ENCODE measurements at places on chromosomes 7 and 10.
A peak's percentile ranks its signal among the peaks of the same experiment; 100 is the strongest.

DNA sequence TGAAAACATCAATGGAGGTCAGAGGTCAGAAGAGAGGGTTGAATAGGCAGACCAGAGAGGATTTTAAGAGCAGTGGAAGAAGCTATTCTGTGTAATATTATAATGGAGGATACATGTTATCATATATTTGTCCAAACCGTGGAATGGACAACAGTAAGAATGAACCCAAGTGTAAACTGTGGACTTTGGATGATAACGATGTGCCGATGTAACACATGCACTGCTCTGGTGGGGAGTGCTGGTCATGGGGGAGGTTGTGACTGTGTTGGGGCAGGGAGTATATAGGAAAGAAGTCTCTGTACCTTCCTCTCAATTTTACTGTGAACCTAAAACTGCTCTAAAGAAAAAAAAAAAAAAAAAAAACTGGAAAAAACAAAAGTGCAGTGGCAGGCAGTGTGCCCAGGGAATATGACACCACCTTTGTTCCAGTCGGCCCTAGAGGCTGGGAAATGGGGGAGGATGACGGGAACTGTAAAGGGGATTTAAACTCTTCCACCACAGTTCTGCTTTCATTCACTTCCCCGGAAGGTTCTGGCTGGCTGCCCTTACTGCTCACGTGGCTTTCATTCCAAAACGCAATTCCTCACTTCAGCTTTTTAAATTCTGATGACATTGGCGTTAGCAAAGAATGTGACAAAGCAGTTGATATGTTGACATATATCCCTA is 113.7 kb upstream of the ANKRD1 start:
- no peak for DNase-seq

- DNase-seq, result no peak
These were observed 26.2 kb downstream of the HIBADH start for GRCh38 chr7:27636326-27637006.

DNA sequence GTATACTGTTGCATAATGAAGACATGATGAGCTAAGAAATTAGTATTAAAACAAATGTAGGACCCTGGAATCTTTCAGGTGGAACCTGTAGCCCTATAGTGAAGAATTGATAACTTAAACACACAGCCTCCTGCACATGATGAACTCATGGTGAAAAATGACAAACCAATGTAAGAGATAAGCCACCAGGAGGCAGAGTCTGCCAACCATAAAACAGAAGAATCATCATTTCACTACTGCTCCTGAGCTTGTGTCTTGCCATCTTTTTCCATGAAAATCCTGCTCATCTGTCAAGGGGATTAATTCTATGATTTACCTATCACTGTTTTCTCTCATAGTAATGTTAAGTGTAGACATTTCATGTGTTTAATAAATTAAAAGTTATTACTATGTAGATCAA is 363.9 kb downstream of the MALRD1 start:
- DNase-seq, result no peak

GRCh38 chr7:106947244-106947728 is 82.2 kb downstream of the PIK3CG start:
- DNase-seq, result no peak

DNA sequence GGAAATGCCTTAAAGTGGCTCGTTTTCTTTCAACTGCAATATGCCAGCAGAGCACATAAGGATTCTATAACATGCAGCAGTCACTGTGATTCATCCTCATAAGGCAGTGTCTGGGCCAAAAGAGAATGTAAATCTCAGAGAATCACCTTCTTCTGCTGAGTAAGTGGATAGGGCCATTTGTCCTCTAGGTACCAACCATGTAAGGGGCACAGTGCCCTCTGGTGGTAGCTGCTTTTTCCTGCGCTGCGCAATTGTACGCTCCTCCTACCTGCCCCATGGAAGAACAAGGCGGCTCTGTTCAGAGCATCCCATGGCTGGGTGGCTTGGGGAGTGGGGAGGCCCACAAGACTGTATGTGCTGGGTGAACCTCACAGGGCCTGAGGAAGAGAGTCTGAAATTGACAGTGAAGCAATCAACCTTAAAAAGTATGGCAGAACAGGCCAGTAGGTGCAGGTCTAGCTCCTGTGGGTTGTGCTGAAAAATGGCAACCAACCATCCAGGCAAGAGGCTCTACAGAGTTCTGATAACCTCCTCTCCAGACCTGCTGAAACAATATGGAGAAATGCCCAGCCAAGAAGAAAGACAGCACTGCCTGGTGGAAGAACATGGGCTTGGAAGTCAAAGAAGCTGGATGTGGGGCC is 78.6 kb upstream of the C10orf90 start:
- DNase-seq, result peak; percentile 48

Measured in activated T-cell treated with anti-CD3 and anti-CD28 coated beads for 48 hours (primary cell).